ENCODE measurements at places on chromosomes 11 and 22.
A peak's percentile ranks its signal among the peaks of the same experiment; 100 is the strongest.

GRCh38 chr22:24407884-24408283 is 19.5 kb upstream of the ADORA2A start:
- DNase-seq = no peak

DNA sequence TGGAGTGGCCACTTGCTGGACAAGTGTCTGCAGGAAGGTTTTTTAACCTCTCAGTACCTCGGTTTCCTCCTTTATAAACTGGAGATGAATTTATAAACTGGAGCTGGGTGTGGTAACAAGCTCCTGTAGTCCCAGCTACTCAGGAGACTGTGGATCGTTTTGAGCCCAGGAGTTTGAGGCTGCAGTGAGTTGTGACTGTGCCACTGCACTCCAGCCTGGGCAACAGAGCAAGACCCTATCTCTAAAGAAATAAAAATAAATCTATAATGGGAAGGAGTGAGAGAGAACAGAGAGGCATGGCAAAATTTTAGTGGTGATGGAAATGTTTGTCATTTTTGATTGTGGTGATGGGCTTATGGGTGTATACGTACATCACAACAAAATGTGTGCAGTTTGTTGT is 1.4 kb upstream of the PDGFB start:
- no peak for DNase-seq

DNA sequence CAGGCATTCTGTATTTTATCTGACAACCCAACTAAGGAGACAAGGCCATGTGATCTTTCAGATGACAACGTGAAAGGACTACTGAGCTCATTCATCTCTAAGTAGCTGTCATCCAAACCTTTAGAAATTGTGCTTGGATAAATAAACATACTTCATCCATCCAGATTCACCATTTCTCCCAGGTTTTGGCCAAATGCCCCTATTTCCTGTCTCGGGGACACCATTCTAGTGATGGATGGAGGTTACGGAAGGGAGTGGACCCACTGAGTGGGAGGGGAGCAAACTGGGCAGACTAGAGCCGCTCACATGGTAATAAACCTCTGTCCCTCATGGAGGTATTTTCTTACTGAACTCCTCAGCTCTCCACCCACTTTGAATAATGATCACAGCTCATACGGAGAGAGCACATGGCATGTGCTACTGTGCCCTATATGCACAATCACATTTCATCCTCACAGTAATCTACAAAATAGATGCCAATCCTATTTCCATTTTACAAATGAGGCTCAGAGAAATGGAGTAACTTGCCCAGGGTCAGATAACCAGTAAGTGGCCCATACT is 114.4 kb downstream of the SLC1A2 start:
- DNase-seq = no peak

- peak; percentile 68 for DNase-seq
These were observed 1.3 kb downstream of the NAP1L4 start for GRCh38 chr11:2990617-2991451.

DNA sequence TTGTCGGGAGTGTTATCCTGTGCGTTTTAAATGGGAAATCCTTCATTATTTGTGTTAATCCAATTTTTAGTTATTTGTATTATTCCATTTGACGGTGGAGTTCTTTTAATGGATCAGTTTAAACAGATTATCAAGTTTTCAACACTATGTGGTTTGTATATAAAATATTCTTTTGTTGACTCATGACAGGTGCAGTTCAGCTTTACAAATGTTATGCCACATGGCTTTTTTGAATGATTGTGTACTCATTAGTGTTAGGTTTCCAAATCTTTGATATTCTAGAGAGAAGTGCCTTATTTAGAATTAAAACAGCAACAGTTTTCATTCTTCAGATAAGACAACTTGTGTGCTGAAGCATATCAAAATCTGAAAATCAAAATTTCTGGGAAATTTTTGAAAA is 2.4 kb downstream of the JAM3 start:
- no peak for DNase-seq

DNA sequence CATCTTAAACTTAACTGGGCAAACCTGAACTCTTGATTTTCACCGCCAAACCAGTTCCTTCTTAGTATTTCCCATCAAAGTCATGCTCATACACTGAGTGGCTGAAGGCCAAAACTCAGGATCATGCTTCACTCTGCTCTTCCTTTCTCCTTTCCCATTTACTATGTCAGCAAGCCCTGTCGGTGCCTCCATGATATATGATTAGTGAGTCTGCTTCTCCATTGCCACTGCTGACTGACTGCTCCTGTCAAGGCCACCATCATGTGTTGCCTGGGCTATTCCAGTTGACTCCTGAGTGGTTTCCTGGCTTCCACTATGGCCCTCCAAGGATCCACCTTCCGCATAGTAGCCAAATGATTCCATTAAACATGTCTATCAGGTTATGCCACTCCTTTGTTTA is 42.8 kb upstream of the AMPD3 start:
- DNase-seq = no peak

- peak; percentile 93 for DNase-seq
These were observed 37.9 kb upstream of the PRR5 start for GRCh38 chr22:44664149-44664548.

DNA sequence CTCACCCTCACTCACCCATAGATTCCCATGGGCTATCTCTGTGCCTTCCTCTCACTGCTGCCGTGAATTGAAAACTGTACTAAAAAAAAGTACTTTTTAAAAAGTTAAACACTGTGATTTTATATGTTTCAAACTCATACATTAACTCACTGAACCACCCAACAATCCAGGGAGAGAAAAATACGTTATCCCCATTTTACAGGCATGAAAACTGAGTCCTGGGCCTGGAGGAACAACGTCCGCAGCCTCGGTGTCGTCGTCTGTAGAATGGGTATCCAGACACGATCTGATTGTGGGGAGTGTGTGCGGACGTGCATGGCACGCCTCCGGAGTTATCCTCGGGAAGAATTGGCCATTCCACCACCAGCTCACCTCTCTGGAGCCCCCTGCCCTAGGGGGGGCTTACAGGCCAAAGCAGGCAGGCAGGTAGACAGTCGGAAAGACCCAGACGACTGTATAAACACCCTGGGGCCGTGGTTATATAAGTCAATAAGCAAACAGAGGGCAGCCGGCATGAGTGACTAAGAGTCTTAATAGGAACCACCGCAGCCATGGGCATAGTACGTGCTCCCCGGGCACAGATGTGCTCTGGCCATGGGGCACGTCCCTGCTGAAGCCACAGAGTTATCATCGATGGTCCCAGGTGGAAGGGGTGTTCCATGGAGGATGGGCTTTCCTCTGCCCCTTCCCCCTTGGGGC is 7.1 kb upstream of the PDGFB start:
- DNase-seq = no peak

GRCh38 chr11:35234460-35235156 is 95.6 kb downstream of the CD44 start:
- no peak for DNase-seq

DNA sequence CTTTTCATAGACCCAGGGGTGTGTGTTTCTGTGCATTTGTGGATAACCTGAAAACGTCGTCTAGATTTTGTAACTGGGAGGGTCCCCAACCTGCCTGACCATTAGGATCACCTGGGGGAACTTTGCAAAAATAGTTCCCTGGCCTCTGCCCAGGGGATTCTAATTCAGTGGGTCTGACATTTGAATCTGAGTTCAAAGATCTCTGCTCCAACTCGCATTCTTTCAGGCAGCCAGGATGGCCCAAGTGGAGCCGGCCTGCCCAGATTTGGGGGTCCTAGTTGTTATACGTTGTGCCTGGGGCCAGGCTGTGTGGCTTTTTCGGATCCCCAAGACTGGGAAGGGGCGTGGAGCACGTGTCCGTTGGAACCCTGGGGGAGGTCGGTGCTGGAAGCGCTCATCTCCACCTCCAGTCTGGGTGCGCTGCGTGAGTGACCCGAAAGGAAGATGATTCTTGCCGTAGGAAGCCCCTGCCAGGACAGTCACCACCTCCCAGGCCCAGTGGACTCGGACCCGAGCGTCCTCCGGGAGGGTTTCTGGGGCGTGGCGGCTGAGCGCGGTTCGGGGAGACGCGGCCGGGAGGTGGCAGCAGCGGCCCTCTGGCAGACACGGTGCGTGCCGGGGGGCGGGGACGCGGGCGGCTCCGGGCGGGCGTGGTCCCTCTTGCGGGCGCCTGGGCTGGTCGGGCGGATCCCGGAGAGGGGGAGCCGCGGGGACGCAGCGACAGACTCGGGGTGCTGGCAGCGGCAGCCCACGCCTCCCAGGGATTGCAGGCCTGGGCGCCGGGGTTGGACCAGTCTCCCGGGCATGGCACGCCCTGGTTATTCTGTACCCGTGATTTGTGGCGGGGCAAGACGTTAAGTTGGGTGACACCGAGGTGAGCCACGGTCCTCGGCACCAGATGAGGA is 29.2 kb upstream of the PLET1 start:
- DNase-seq = peak; percentile 87

DNA sequence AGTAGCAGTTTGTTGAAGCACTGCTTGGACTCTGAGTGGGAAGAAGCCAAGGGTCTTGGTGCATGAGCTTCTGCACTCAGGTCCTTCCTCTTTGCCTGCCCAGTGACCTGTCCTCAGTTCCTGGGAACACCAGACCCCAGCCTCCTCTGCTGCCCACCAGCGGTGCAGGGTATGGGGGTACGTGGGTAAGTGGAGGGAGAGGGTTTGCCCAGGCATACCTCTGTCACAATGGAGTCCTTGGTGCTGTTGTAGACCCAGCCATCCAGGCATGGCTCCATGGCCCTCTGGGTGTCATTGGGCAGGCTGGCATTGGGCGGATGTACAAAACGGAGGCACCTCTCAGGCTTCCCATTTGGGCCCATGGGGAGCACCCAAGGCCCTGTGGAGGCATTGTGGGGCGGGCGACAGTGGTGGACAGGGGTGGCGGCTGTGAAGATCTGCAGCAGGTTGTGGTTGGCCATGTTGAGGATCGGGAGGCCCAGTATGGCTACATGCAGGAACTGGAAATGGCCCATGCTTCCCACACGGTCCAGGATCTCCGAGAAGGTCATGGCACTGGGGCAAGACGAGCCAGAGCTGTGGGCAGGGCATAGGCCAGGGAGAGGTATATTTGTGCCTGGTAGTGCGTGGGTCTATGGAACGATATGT is 1.1 kb downstream of the SLC22A8 start:
- DNase-seq = no peak

All from activated CD8-positive, alpha-beta memory T cell treated with anti-CD3 and anti-CD28 coated beads, Interleukin-2, amount 10 ng/mL, durations not matched to agents 7 days and 5 days (primary cell).